ENCODE measurements at places on chromosomes 16 and 17.

- DNase-seq: no peak
Observed at GRCh38 chr16:59179446-59180082, 445.4 kb upstream of the GOT2 start.

DNA sequence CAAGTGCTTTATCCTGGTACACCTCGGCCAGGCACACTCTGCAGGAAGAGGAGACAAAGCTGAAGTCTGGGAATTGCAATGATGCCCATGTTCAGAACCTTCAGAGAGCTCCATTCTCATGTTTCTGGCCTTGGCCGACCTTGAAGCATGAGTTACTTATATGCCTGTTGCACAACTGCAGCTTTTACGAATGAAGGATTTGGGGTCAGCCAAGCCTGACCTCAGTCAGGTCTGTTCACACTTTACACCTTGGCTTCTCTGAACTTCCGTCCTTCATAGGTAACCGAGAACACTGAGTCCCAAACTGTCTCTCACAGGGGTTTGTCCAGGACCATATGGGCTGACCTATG is 66.7 kb downstream of the GTF3C1 start:
- no peak for DNase-seq

DNA sequence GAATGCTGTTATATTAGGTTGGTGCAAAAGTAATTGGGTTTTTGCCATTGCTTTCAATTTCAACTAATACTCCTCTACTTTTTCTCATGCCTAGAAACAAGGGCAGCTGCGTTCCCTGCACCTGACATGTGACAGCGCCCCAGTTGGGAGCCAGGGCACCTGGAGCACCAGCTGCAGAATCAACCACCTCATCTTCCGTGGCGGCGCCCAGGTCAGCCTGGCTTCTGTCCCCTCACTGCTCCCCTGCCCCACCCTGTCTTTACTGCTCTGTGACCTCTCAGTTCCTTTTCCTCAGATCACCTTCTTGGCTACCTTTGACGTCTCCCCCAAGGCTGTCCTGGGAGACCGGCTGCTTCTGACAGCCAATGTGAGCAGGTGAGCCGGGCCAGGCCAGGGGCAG is 16.4 kb upstream of the ITGAD start:
- DNase-seq: no peak

DNA sequence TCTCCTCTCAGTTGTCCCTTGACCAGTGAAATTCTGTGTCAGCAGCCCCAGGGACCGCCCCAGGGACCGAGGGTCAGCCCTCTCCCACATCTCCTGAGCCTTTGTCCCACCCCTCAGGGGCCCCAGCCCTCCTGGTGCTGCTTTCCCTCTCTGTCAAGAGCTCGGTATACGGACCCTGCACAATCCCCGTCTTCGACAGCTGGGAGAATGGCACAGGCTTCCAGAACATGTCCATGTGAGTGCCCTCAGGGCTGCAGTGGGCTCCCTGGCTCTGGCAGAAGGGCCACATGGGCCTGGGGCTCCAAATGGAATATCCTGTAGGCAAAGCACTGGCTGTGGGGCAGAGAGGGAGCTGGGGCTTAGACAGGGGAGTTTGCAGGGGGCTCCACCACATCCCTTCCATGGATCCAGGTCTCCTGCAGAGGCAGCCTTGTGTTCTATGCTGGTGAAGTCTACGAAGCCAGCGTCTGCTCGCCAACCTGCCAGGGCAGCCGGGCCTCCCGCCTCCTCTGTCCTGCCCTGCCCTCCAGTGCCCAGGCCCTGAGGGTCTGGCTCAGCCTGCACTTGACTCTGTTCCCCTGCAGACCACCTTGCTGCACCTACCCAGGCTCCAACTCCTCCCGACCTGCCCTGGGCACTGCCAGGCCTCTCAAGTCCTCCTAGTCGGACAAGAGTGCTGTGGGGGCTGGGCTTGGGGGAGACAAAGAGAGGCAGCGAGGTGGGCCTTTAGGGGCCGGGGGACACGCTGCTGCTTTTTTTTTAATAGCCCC is 28.0 kb downstream of the ADGRG5 start:
- no peak for DNase-seq

GRCh38 chr17:21021208-21021803 is 21.5 kb downstream of the USP22 start:
- no peak for DNase-seq

DNA sequence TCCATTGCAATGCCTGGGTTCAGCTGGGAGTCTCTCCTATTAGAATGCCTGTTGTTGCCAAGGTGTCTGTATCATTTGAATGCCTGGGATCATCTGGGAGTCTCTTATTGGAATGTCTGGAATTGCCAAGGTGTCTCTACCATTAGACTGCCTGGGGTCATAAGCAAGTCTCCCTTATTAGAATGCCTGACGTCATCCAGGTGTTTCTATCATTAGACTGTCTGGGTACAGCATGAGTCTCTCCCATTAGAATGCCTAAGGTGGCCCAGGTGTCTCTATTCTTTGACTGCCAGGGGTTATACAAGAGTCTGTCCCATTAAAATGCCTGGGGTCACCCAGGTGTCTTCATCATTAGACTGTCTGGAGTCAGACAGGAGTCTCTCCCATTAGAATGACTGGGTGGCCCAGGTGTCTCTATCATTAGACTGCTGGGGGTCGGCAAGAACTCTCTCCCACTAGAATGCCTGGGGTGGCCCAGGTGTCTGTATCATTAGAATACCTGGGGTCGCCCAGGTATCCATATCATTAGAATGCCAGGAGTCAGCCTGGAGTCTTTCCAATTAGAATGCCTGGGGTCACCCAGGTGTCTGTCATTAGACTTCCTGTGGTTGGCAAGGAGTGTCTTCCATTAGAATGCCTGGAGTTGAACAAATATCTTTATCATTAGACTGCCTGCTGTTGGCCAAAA is 2274.0 kb downstream of the TP53TG3F start:
- no peak for DNase-seq

DNA sequence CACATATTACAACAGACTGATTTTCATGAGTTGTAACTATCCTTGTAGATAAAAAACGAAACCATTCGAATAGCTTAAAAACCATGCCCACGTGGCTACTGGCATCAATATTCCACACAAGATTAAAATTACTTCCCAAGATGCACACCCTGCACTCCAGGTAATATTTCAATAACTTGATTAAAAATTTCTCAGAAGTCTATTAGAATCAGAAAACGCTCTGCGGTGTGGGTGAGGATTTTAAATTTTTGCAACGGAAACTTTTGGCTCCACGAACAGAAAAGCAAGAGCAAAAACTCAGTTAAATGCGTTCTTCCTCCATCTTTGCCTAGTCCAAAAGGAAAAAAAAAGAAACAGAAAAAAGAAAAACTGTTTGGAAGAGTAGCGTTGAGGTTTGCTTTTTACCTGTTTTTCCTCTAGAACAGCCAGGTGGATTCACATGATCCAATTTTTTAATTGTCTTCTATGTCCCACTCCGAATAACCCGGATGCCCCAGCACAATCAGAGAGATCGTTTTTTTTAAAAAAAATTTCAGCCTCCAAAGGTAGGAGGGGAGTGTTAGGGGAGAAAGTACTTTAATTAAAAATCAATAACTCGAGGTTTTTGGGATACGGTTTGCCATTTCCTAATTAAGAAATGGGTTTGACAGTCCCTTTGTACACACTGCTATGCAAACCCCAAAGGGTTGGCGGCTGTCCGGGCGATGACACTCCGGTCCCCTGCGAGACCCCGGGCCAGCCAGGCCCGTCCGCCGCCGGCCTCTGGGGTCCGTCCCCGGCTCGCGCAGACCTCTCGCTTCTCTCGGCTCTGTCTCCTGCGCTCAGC is 708 bp upstream of the NFAT5 start:
- DNase-seq: no peak

DNA sequence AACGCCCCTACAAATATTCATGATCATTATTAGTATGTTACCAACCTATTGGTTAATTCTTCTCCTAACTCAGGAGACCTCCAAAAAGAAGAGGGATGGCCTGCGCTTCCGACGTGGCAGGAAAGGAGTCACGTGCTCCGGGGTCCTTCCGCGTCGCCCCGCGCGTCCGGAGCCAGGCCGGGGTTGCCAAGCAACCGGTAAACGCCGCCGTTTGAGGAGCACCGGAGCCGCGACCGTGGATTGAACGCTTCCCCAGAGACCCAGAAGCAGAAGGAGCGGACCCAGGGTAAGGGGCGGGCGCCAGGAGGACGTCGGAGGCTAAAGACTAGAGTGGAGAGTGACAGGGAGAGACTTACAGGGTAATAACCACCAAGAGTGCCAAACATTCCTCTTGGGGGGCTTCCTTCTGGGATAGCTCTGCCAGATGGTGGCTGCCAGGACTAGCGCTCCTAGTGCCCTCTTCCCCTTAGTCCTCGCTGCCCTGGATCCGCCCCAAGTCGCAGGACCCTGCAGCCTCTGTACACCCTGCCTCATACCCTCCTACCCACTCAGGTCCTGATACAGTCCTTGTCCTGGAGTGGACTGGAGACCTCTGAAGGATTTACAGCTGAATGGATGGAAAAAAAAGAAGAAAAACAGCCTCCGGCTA is at the start of gene DNAI2:
Gene DNAI2 (plus strand): TSS at position 175 of the 649 bp plus-strand sequence. CDS start 7,584 bp downstream, outside the sequence.
- peak; percentile 27 for DNase-seq

DNA sequence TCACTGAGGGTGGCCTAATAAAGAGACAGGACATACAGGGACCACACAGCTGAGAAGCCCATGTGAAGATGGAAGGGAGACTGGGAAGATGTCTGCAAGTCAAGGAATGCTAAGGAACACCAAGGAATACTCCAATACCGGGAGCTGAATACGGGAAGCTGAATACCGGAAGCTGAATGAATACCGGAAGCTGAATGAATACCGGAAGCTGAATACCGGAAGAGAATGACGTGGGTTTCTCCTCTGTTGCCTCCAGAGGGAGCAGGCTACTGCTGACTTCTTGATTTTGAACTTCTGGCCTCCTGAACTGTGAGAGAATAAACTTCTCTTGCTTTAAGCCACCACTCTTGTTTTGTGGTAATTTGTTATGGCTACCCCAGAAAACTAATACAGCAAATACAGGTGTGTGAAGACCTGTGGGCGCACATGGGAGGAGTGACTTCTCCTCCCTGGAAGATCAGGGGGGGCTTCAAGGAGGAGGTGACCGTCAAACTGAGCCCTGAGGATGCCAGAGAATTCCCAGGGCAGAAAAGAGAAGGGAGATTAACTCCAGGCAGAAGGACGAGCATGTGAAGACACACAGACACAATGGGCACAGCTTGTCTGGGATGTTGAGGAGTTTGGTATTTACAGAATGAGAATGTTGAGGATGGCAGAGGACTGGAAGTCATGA is 259.9 kb downstream of the IRF8 start:
- no peak for DNase-seq

DNA sequence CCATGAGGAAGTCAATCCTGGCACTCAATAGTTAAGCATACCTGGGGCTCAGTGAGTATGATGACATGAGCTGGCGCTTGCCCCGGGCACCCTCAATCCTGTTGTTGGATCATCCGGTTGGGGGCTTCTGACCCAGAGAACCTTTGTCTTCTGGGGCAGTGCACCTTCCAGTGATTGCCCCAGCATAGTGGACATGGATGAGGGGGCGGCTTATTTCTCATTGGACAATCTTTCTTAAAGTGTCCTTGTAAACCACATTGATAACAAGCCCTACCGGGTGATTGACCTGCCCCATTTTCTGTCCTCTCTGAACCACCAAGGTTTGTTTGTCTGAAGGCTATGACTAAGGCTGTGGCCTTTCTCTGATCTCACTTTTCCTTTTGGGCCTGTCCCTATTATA is 18.2 kb downstream of the IGSF6 start:
- no peak for DNase-seq

DNA sequence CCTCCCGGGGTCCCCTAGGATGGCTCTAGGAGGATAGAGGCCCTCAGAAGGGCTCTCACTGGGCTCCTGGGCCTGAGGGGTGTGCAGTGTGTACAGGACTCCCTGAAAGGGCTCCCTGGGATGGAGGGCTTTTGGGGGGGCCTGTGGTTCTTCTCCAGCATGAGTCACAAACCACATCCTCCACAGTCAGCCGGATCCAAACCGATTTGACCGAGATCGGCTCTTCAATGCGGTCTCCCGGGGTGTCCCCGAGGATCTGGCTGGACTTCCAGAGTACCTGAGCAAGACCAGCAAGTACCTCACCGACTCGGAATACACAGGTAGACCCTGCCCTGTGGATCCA is 4.5 kb downstream of the TRPV2 start:
- DNase-seq: no peak

GRCh38 chr17:19897903-19898302 is 30.2 kb upstream of the ULK2 start:
- DNase-seq: no peak

GRCh38 chr17:27268394-27269085 is 25.4 kb upstream of the WSB1 start:
- DNase-seq: no peak

DNA sequence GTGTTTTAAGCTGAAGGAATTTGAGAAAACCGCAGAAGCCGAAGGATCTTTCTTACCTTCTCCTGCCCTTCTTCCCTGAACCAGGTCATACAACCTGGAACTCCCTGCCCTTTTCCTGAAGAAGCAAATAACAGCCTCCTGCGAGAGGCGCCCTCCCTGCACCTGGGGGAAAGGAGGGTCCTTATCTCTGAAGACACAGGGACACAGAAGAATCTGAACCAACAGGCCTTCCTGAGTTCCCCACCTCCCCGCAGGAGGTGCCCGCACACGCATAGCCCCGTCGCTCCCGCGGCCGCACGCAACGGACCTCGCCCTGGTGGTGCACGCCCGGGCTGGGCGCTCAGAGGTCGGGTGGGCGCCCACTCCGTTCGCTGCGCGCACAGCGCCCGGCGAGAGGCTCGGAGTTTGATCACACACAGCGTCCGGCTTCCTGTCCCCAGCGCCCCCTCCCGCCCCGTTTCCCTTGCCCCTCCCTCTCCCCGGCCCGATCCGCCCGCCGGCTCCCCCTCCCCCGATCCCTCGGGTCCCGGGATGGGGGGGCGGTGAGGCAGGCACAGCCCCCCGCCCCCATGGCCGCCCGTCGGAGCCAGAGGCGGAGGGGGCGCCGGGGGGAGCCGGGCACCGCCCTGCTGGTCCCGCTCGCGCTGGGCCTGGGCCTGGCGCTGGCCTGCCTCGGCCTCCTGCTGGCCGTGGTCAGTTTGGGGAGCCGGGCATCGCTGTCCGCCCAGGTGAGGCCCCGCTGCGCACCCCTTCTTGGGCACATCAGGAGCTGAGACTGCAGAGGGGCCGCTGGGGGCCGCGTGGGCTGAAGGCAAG is at the start of gene TNFSF12:
Gene TNFSF12 (plus strand): TSS at position 474 of the 816 bp plus-strand sequence. CDS start 96 bp downstream, at position 570.
- peak; percentile 53 for DNase-seq

- no peak for DNase-seq
Observed at GRCh38 chr16:54425681-54426552, 139.3 kb upstream of the IRX3 start.

DNA sequence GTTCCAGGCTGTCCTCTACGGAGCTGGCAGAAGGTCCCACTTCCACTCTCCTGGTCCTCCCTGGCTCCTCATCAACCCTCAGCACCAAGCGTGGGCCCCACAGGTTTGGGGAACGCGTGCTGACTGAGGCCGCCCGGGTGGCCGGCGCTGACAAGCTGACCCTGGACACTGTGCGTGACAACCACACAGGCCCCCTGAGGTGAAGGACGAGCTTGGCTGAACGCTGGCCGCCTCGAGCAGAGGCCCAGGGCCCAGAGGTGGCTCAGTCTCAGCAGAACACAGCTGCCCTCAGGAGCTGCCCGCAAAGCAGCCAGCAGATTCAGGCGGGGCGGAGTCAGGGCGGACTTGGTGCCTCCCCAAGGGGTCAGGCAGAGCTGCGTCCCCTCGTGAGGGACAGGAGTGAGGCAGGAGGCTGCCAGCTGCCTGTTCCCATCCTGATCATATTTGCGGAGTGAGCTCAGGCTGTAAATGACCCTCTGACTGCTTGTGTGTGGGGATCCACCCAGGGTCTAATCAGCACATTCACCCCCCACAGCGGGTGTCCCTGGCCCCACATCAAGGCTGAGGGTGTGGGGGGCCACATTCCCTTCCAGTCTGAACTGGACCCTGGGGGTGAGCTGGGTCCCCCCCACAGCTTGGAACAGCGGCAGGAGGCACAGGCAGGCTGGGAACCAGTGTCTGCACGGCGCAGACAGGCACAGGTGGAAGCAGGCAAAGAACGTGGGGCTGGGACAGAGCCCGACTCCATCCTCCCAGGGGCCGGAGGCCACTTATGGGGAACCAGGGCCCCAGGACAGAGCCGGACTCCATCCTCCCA is 105.1 kb upstream of the METRNL start:
- no peak for DNase-seq
